A549 treated with DMSO at 1 μM for 4 hours (cell line): ENCODE measurements at places on chromosomes 7 and 10. TPM values are rescaled to one million over a fixed set of nuclear protein-coding genes. Genes with fewer than 3 reads are reported as not detected.

The PRF1 gene
- not detected in 5 replicates for total RNA-seq

The MRPS16 gene
- 141 to 192 TPM (median 175 TPM) in 5 replicates for total RNA-seq

The MSMB gene
- not detected in 5 replicates for total RNA-seq

The PRDX3 gene
- 281 to 353 TPM (median 322 TPM) in 5 replicates for total RNA-seq

The CALHM1 gene
- total RNA-seq: not detected in 5 replicates

The PRPS1L1 gene
- not detected in 5 replicates for total RNA-seq

The TMEM254 gene
- total RNA-seq: 14.7 to 21.1 TPM (median 19.8 TPM) in 5 replicates

The PRSS1 gene
- not detected in 5 replicates for total RNA-seq

The SH2D4B gene
- total RNA-seq: 0.02 to 0.08 TPM (median 0.06 TPM) in 3 of 5 replicates, not detected in the others

The PDAP1 gene
- 175 to 226 TPM (median 183 TPM) in 5 replicates for total RNA-seq

The SMNDC1 gene
- total RNA-seq: 45.1 to 57.7 TPM (median 50.5 TPM) in 5 replicates
